PC-3 (cell line): ENCODE measurements at places on chromosomes 7 and 10. TPM values are rescaled to one million over a fixed set of nuclear protein-coding genes. Genes with fewer than 3 reads are reported as not detected.

GRCh38 chr7:42596737-42597136 is 315.1 kb downstream of the C7orf25 start:
- no peak for DNase-seq

DNA sequence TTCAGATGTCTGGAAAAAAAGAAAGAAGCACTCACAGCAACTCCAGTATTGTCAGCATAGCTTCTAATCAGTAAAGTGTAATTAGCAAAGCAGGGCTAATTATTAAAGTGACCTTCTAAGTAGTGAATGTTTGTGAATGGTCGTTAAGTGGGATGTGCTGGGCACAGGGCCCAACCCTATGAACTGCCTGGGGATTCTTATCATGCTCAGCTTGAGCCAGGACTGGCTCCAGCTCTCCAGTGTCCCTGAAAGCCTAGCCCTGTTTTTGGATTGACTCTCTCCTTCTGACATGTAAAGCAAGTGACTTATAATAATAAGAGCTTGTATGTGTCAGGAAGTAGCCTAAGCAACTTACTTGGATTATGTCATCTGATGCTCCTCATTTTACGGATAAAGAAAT is 9.5 kb upstream of the TBX20 start:
- no peak for DNase-seq

DNA sequence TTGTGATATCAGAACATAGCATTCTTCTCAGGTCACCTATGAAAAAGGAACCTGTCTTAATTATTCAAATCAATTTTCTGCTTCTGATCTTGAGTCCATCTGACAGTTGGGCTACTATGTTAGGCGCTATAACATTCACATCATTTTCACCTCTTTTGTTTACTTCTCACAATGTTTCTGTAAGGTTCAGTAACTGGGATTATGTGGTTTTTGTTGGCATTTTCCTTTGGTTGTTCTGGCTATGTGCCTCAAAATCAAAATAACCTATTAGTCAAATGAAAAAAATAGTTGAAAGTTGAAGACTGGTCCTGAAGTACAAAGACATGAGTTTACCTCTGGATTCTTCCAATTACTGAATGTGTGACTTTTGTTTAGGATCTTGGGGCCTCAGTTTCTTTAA is 221.3 kb upstream of the SMIM30 start:
- DNase-seq, result no peak

DNA sequence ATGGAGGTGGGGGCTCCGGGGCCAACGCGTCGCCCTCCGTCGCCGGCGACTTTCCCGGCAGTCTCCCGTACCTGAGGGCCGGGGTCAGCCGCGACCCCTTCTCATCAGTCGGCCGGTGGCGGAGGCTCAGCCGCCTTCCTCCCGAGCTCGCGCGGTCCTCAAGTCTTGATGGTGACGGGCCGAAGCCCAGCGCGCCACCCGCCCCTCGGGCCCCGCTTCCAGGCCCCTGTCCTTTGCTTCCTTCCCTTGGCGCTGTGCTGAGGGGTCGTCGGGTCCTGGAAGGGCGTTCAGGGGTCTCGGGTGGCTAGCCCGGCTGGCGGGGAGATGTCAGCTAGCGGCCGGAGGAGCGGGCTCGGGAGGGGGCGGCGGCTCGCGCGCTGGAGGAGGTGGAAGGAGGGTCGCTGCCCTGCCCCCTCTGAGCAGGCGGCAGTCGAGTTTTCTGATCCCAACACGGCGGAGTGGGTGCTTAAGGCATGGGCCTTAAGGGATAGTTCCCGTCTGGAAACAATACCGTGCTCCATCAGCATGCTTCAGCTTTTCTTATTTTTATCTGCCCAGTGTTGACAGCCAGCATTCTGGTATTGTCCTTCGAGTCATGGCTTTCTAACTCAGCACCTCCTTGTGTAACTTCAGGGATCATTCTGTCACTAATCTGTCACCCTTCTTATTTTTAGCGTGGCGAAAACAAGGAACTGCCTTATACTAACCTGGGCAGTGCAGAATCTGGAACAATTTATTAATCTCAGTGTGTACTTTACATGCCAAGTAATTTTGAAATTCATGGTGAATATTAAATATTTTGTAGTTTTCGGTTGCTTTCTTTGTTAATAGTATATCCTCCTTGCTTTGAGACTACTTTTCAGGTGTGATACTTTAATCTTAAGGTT is 748 bp downstream of the PHTF2 start:
- DNase-seq, result peak; percentile 30

- DNase-seq, result no peak
Observed at GRCh38 chr7:105426606-105427146, 38.0 kb upstream of the SRPK2 start.

DNA sequence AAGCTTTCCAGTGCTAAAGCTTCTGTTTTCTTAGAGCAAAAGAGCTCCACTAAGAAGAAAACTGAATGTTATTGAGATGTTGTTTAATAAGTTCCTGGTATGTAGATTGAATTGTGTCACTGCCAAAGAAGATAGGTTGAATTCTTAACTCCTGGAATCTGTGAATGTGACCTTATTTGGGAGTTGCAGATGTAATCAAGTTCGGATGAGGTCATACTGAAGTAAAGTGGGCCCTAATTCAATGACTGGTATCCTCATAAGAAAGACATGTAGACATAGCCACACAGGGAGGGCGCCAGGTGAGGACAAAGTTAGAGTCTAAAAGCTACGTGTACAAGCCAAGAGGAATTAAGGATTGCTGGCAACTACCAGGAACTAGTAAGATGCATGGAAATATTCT is 732.1 kb upstream of the C7orf33 start:
- no peak for DNase-seq

DNA sequence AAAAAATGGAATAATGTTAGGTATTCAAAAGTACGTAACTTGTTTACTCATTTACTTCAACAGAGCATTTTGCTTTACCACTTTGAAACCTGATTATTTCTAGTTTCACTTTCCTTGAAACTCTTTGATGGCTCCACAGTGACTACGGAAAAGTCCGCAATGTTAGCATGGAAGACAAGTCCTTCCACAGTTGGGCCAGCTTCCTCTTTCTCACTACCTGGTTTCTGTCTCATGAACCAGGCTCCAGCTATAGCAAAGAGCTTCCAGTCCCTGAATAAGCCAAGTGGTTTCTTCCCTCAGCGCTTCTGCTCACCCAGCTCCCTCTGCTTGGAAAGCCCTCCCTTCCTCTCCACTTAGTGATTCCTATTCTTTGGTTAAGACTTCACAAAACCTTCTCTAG is 44.8 kb upstream of the SLC16A12 start:
- no peak for DNase-seq

DNA sequence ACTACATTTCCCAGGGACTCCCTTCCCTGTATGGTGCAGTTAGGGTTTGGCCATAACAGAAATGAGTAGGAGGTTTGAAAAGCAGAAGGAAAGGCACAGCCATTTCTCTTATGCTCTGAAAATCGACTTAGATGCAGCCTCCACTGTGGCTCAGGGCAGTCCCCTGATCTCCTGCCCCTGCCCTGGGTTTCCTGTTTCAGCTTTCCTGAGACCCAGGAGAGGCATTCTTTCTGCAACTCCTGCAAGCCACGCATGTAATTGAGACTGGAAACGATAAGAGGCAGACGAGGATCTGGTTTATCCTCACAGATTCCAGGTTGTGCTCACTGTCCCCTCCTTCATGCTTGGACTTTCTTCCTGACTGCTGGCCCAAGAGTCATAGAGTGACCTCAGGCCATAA is 461.2 kb upstream of the VSTM2A start:
- no peak for DNase-seq

DNA sequence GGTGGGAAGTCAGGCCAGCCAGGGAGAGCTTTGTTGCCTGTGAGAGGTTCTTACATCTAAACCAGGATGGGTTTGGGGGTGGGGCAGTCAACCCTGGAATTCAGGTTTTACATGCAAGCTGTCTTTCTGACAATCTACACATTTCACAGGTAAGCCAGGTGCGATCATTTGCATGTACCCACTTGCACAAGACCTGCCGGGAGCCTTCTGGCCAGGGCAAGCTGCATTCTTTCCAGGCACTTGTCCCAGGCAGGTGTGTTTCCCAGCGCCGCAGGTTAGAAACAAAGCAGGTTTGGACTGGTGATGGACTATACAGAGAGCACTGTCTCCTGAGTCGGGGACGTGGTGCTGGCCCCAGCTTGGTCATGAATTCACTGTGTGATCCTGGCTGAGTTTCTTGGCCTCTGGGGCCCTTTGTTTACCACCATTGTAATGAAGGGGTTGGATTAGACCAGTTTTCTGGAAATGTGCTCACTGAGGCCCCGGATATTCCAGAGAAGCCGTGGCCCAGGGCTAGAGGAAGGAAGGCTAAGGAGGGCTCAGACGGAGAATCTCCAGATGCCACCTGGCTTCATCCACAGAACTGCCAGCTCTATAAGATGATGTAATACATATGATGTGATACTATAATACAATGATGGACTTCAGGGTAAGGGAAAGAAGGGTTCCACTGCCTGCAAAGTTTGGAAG is 205.2 kb upstream of the SVIL start:
- no peak for DNase-seq

- DNase-seq, result no peak
Observed at GRCh38 chr10:97165499-97165898, 20.3 kb downstream of the SLIT1 start.

DNA sequence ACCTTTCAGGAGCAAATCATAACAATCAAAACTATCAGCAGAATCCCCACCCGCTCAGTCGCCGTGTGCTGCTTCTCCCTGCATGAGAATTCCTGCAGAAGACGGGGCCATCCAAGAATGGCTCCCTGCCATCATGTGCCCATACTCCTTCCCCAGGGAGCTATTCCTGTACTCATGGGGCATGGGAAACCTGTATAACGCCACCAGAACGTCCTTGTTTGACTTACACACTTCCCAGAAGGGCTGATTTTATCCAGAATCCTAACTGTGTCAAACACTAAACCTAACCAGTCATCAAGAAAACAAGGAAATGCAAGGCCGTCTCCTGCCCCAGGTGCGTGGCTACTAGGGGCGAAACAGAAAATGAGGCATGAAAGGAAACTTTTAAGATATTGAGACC is 16.0 kb downstream of the DIP2C start:
- DNase-seq, result no peak

DNA sequence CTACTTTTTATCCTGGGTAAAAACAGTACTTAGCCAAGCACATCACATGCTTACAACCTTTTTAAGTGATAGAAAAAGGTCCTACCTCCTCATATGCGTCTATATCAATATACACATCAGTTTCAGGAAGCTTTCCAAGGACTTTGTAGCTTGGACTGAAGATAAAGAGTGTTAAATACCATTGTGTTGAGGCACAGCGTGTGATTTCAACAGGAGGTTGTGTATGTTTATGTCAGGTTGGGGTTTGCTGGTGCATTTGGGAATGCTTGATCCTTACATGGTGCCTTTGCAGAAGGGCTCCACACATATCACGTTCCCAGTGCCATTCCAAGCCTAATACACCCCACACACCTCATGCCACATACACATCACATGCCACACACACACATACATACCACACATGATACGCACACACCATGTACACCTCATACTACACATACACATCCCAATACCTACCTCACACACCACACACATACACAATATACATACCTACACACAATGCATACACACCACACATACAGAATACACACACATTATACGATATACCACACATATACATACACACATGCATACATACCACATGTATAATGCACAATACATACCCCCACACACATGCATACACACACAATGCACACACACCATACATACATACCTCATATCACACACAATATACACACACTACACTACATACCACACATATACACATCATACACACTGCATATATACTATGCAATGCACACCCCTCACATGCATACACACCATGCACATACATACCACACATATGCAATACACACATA is 33.1 kb downstream of the PSMC2 start:
- no peak for DNase-seq

GRCh38 chr10:13614530-13615332 is 28.0 kb downstream of the PRPF18 start:
- DNase-seq, result peak; percentile 39

DNA sequence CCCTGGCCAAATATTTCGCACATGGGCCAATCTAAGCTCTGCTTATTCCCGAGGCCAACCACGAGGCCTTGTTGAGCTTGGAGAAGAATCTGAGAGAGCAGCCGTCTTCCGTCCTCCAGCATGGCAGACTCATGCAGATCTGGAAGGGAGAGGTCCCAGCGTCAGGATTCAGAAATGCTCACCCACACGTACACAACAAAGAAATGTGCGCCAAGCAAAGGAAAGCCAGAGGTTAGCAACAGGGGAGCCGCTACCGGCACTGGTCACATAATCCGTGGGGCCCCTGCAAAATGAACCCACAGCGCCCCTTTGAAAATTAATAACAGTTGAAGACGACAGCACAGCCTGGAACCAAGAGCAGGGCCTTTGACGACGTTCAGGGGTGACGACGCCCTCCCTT is 25.4 kb upstream of the PRKAG2 start:
- DNase-seq, result no peak

- peak; percentile 79 for DNase-seq
Observed at GRCh38 chr10:74255888-74256357, 104.9 kb downstream of the ADK start.

DNA sequence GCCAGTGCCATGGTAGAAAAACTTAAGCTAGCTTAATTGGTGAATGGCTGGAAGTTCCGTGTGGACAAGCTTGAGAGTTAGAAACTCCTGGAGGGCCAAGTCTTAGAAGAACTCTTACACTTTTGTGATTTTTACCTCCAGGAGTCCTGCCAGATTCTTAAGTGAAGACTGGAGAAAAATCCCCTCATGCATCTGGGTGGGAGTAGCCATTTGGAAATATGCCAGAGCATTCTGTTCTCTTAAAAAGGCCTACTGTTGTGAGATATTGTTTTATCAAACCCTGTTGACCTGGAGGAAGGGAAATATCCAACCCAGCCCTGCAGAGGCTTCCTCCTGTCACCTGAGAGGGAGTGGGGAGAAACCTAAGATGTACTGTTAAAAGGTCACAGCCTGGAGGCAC is 17.6 kb upstream of the MCM10 start:
- DNase-seq, result no peak

GRCh38 chr10:101452176-101452575 is 98.2 kb downstream of the BTRC start:
- DNase-seq, result no peak

DNA sequence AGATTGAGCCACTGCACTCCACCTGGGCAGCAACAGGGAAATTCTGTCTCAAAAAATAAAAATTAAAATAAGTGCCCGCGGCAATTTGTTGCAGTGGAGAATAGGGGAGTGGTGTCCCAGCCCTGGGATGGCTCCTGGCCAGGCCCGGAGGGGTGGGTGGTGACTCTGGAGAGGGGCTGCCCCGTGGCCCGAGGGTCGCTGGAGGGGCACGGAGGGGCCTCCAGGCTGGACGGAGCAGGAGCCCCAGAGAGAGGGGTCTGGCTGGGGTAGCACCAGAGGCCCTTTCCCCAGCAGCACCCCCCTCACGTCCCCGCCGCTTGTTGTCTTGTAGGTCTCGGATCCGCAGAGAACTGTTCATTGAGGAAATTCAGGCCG is 38.6 kb upstream of the SH2B2 start:
- no peak for DNase-seq

ASB10 gene
- not detected in 2 replicates for total RNA-seq

FEZF1 gene
- not detected in 2 replicates for total RNA-seq

PDK4 gene
- 0.63 and 3.2 TPM in 2 replicates for total RNA-seq

CARD11 gene
- not detected in 2 replicates for total RNA-seq

FAM171A1 gene
- 10.4 and 10.7 TPM in 2 replicates for total RNA-seq

SPDYE6 gene
- total RNA-seq, result not detected in 2 replicates

GNGT1 gene
- total RNA-seq, result not detected in 2 replicates

KIF11 gene
- total RNA-seq, result 25.5 and 26.2 TPM in 2 replicates

ENTPD7 gene
- 6.8 and 7.8 TPM in 2 replicates for total RNA-seq

SMKR1 gene
- 7.4 and 13.1 TPM in 2 replicates for total RNA-seq

TNS3 gene
- total RNA-seq, result 71.4 and 72.3 TPM in 2 replicates

ZNF365 gene
- total RNA-seq, result 19.0 and 20.2 TPM in 2 replicates

CRYGN gene
- total RNA-seq, result 0.11 TPM in 1 of 2 replicates, not detected in the other

ZFYVE27 gene
- total RNA-seq, result 13.1 and 15.0 TPM in 2 replicates
